Activated T-helper 1 cell treated with anti-CD3 and anti-CD28 coated beads, Interleukin-12 subunit alpha, Interleukin-12 subunit beta, Interleukin-2, Interleukin-4 antibody, amounts not matched to agents 30 ng/mL and 10 ng/mL and 1 ng/mL, durations not matched to agents 14 hours and 24 hours and 36 hours (primary cell): ENCODE measurements at places on chromosomes 4 and X. TPM values are rescaled to one million over a fixed set of nuclear protein-coding genes. Genes with fewer than 3 reads are reported as not detected.

DNA sequence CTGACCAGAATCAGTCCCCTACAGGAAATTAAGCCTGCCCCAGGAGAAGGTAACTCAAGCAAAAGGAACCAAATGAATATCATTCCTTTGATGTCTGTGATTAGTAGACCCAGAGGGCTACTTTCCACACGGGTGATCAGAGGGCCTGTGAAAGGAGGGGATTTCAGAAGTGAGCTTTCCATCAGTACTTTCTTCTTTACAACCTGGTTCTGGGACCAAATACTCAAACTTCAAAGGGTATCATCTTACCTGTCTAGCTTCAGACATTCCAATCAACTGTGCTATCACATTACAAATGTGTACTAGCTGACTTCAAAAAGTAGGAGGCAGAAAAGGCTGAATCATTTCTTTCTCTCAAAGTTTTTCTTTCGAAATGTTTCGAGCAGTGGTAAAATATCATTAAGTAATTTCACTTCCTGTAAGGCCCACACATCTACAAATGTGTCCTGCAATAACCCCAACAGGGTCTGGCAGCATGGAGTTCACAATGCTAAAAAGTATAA, 23.9 kb downstream of the ACSL4 start:
- no peak for DNase-seq
- H3K4me3 ChIP-seq = peak overlapping the region; percentile 48
- H3K27ac ChIP-seq = peak overlapping the region; percentile 74
- no peaks in the 10 kb centered on the region for H3K27me3 ChIP-seq

GRCh38 chrX:115462406-115462805, 98.6 kb upstream of the PLS3 start:
- no peaks in the 10 kb centered on the region for H3K4me1 ChIP-seq
- no peak for DNase-seq
- H3K4me3 ChIP-seq = no peak overlapping the region
- H3K36me3 ChIP-seq = no peaks in the 10 kb centered on the region
- no peaks in the 10 kb centered on the region for H3K27me3 ChIP-seq
- H3K27ac ChIP-seq = no peak overlapping the region

GRCh38 chr4:153758136-153758535, 1.7 kb downstream of the RNF175 start:
- H3K27ac ChIP-seq = no peak overlapping the region
- no peak for DNase-seq
- no peak overlapping the region for H3K4me3 ChIP-seq
- H3K36me3 ChIP-seq = peaks cover 2% of the 10 kb centered on the region
- H3K27me3 ChIP-seq = peaks cover 50% of the 10 kb centered on the region
- H3K4me1 ChIP-seq = no peaks in the 10 kb centered on the region

GRCh38 chrX:44747969-44748368, 95.9 kb upstream of the DUSP21 start:
- H3K4me3 ChIP-seq = no peak overlapping the region
- peaks cover 3% of the 10 kb centered on the region for H3K27me3 ChIP-seq
- no peaks in the 10 kb centered on the region for H3K36me3 ChIP-seq

DNA sequence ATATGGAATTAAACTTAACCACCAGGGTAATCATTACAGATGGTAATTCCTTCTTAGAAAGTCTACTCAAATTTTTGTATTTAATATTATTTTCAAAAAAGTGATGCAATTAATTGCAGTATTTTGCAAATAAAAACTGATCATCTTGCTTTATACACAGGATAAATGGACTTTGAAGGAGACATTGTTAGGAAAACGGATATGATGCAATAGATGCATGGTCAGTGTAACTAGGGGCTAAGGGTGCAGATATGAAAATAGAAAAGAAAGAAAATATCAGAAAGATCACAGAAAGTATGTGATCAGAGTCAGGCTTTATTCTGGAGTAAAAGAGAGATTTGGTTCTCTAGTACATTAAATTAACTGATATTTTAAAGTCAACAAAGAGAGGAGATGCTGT, 401.7 kb downstream of the TLL1 start:
- no peaks in the 10 kb centered on the region for H3K27me3 ChIP-seq
- H3K27ac ChIP-seq = no peak overlapping the region
- no peaks in the 10 kb centered on the region for H3K36me3 ChIP-seq
- no peak for DNase-seq
- no peaks in the 10 kb centered on the region for H3K4me1 ChIP-seq

GRCh38 chrX:139532834-139533233, 2.3 kb downstream of the F9 start:
- no peak for DNase-seq
- H3K4me3 ChIP-seq = no peak overlapping the region
- no peaks in the 10 kb centered on the region for H3K36me3 ChIP-seq
- H3K27ac ChIP-seq = no peak overlapping the region

DNA sequence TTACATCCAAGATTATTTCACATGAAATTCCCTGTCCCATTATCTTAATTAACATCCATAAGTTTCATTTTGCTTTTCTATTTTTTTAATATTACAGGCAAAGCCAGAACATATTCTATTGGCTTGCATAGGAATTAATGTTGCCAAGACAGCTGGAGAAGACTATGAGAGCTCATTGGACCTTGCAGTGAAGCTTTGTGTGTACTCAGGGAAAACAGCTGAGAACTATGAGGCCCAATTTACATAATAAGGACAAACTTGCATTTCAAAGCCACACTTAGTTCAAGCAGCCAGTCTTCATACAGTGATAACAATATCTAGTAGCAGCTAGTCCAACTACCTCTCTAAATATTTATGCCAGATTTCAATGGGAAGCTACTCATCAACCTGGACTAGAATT, 134.4 kb downstream of the DDX53 start:
- no peak overlapping the region for H3K4me3 ChIP-seq
- DNase-seq = no peak
- H3K27me3 ChIP-seq = no peaks in the 10 kb centered on the region
- H3K27ac ChIP-seq = no peak overlapping the region
- no peaks in the 10 kb centered on the region for H3K4me1 ChIP-seq

DNA sequence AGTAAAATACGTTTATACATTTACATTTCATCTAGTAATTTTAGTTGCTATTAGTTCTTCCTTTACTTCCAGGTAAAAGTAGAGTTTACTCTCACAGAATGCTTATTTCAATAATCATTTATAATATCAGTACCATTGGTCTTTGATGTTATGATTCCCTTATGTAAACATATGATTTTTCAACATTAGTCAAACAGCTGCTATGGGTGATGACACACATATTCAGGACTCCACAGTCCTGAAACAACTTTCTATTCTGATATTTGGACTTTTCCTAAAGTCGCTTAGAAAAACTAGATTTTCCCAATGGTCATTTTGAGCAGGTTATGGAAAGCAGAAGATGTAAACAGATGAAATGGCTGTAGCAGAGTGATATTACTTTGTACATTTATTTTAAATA, 369.8 kb downstream of the UNC5C start:
- H3K4me1 ChIP-seq = no peaks in the 10 kb centered on the region
- no peak overlapping the region for H3K27ac ChIP-seq
- no peaks in the 10 kb centered on the region for H3K36me3 ChIP-seq
- no peak overlapping the region for H3K4me3 ChIP-seq
- H3K27me3 ChIP-seq = peaks cover 3% of the 10 kb centered on the region

DNA sequence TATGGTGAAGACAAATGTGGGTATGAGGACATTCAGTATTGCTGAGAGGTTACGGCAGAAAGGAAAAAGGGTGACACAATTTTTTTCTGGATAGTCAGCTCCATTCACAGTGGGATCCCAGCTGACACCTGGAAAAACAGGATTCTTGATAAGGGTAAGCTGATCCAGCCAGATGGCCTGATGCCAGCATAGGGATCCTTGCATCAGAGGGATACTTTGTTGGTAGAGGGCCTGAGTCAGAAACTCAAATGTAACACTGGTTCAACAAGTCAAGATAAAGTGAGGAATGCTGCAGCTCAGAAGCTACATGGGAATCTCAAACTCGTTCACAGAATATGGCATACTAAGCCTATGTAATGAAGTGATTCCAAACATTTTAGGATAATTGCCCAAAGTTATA, 726.7 kb downstream of the C4orf33 start:
- no peak overlapping the region for H3K4me3 ChIP-seq
- H3K4me1 ChIP-seq = no peaks in the 10 kb centered on the region
- no peak overlapping the region for H3K27ac ChIP-seq

GRCh38 chr4:145945431-145946155, 7.0 kb upstream of the ZNF827 start:
- H3K4me1 ChIP-seq = no peaks in the 10 kb centered on the region
- no peak for DNase-seq
- H3K27ac ChIP-seq = no peak overlapping the region
- H3K27me3 ChIP-seq = peaks cover 21% of the 10 kb centered on the region
- H3K36me3 ChIP-seq = peaks cover 1% of the 10 kb centered on the region
- H3K4me3 ChIP-seq = no peak overlapping the region

DNA sequence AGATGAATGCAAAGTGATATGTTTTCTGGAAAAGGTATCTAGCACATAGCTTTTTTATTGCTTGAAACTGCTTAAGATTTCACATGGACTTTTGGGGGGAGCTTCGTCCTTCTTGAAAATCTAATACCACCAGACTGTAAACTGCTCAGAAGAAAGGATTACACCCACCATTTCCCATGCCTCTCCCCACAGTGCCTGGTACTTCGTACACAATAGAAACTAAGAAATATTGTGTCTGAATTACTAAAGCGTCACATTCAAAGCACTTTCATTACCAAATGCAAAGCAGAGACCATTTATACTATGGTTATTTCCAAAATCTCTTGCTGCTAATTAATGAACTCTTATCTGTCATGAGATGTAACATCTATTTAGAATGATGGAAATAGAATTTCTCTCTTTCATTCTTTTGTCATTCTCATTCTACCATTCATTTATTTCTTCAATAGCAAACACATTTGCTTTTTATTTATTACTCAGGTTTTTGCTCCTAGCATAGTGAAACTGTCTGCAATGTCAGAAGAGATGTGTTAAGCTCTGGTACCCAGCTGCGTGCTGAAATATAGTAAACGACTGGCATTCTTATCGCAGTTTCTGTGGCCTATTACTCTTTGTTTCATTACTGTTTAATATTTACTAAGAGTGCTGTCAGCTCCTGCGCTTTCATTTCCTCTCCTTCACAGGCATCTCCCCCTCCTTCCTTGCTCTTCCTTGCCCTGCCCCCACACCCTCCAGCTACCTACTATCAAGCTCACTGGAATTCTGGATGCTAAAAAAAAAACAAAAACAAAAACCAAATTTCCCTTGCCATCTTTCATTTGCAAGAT, 51.4 kb upstream of the RAPGEF2 start:
- H3K4me3 ChIP-seq = no peak overlapping the region
- H3K27ac ChIP-seq = no peak overlapping the region
- no peak for DNase-seq
- H3K27me3 ChIP-seq = peaks cover 4% of the 10 kb centered on the region
- H3K4me1 ChIP-seq = peaks cover 25% of the 10 kb centered on the region

DNA sequence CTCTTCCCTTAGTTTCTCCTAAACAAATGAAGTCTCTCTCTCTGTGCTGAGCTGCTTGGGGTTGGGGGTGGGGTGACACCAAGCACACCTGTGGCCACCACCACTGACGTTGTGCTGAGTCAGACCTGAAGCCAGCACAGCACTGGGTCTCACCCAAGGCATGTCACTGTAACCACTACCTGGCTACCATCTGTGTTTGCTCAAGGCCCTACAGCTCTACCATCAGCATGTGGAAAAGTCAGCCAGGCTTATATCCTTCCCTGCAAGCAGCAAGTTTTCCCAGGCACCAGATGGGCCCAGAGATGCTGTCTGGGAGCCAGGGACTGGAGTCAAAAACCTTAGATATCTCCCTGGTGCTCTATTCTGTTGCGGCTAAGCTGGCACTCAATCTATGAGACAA, 6.9 kb downstream of the CXCL10 start:
- DNase-seq = peak; percentile 31
- peaks cover 9% of the 10 kb centered on the region for H3K4me1 ChIP-seq
- no peaks in the 10 kb centered on the region for H3K27me3 ChIP-seq
- H3K36me3 ChIP-seq = no peaks in the 10 kb centered on the region

DNA sequence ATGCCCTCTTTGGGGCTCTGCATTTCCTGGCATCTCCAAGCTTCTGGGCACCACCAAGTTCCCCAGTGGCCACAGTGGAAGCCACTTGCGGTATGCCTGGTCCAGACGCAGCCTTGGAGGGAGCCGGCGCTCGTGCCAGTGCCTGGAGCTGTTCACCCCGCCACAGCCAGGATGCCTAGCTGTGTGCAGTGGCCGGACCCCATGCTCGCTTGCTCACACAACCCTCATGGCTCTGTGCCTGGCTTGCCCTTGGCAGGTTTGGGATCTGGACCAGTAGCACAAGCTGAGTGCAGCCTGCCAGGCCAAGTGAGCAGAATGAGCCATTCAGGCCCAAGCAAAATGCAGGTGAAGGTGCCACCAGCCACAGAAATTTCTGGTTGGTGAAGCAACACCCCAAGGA, 283.5 kb downstream of the EVC2 start:
- H3K27ac ChIP-seq = no peak overlapping the region
- no peaks in the 10 kb centered on the region for H3K4me1 ChIP-seq
- H3K27me3 ChIP-seq = no peaks in the 10 kb centered on the region
- no peaks in the 10 kb centered on the region for H3K36me3 ChIP-seq

- no peak for DNase-seq
- no peaks in the 10 kb centered on the region for H3K4me1 ChIP-seq
- H3K27ac ChIP-seq = no peak overlapping the region
- H3K36me3 ChIP-seq = no peaks in the 10 kb centered on the region
Observed at GRCh38 chrX:24619647-24620046, 27.5 kb downstream of the PCYT1B start.

- H3K4me1 ChIP-seq = no peaks in the 10 kb centered on the region
- H3K27me3 ChIP-seq = peaks cover 7% of the 10 kb centered on the region
- no peak overlapping the region for H3K4me3 ChIP-seq
- DNase-seq = no peak
Observed at GRCh38 chr4:2096073-2096609, 37.0 kb downstream of the NAT8L start.

DNA sequence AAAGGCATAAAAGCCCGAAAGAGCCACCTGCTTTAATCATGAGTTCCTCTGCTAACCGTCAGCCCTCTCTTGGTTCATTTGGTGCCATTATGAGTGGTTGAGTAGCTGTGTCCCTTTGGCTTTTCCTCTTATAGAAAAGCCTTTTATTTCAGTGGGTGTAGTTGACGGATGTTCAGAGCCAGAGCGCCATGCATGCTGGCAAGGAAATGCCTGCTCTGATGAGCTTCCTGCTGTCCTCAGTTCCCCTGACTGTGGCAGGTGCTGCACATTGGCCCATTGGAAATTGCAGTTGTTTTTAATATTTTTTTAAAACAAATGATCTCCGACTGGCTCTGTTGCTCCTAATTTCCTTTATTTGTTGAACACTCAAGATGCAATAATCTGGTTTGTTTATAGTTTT, 77.3 kb upstream of the LIMCH1 start:
- H3K4me3 ChIP-seq = no peak overlapping the region
- no peak overlapping the region for H3K27ac ChIP-seq
- H3K27me3 ChIP-seq = peaks cover 4% of the 10 kb centered on the region

The RAB39B gene
- 11.4 and 12.5 TPM in 2 replicates for total RNA-seq

The NIPAL1 gene
- total RNA-seq = 2.0 and 2.5 TPM in 2 replicates

The GPC3 gene
- 0.24 and 0.39 TPM in 2 replicates for total RNA-seq

The BEND2 gene
- total RNA-seq = not detected in 2 replicates

The SMC1A gene
- total RNA-seq = 122 and 138 TPM in 2 replicates

The GPR143 gene
- total RNA-seq = not detected in 2 replicates

The IBSP gene
- total RNA-seq = not detected in 2 replicates

The KDM6A gene
- 26.4 and 28.1 TPM in 2 replicates for total RNA-seq

The TDO2 gene
- not detected in 2 replicates for total RNA-seq

The CPLX1 gene
- 1.3 and 1.5 TPM in 2 replicates for total RNA-seq

The BEX1 gene
- not detected in 2 replicates for total RNA-seq
